ENCODE measurements at places on chromosomes 6 and 20. TPM values are rescaled to one million over a fixed set of nuclear protein-coding genes. Genes with fewer than 3 reads are reported as not detected.
A peak's percentile ranks its signal among the peaks of the same experiment; 100 is the strongest.

GRCh38 chr20:19406381-19406780 lies 193.9 kb downstream of the SLC24A3 start:
- no peak for DNase-seq

GRCh38 chr6:151451417-151451949 lies 443 bp downstream of the RMND1 start:
- no peak for DNase-seq

GRCh38 chr6:28810659-28811053 lies 113.1 kb downstream of the TRIM27 start:
- DNase-seq: no peak

DNA sequence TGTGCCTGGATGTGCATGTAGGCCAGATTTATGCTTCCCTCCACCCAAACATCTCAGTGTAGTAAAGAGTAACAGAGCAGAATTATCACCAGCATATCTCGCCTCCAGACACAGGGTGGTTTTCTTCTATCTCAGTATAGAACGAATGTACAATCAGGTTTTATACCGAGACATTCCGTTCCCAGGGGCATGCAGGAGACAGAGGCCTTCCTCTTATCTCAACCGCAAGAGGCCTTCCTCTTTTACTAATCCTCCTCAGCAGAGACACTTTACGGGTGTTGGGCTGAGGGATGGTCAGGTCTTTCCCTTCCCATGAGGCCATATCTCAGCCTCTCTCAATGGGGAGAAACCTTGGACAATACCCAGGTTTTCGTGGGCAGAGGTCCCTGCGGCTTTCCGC lies 36.4 kb upstream of the MC3R start:
- DNase-seq: no peak

DNA sequence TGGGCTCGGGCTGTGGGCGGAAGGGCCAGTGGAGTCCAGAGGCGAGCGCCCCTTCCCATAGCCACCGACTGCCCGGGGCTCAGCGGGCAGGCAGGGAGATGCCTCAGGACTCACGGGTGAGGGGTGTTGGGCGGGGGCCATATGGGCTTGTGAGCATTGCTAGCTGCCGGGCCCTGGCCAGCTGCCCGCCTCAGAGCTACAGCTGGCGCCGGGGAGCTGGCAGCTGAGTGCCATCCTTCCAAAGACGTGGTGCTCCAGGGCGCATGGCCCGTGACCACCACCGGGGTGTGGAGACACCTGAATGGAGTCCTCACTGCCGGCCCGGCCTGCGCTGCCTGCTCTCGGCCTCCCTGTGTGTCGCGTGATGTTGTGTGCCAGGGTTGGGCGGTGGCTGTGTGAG lies 10.6 kb upstream of the RBBP8NL start:
- DNase-seq: no peak

RBM24 gene
- 0.65 TPM for total RNA-seq

DNA sequence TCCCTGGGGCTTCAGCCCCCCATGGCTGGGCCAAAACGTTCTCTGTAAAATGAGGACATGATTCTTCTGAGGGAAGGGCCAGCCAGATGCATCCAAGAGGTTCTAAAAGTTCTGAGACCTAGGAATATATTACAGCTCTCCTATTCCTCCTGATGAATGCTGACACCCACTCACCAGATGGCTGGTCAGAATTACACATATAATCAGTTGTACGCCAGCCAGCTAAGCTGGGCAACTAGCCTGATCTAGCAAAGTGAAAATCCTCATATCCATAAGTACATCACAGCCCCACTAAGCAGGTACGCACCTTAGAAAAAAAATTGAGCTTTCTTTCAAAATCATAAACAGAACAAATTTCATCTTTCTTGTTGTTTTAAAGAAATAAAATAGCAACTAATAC lies 34.8 kb downstream of the C6orf118 start:
- no peak for DNase-seq

NRSN1 gene
- total RNA-seq: not detected

C6orf58 gene
- not detected for total RNA-seq

GRCh38 chr6:167292301-167293087 lies 1.4 kb downstream of the UNC93A start:
- no peak for DNase-seq

DEFB124 gene
- total RNA-seq: not detected

GRCh38 chr20:53848304-53848703 lies 222.1 kb downstream of the BCAS1 start:
- DNase-seq: no peak

DNA sequence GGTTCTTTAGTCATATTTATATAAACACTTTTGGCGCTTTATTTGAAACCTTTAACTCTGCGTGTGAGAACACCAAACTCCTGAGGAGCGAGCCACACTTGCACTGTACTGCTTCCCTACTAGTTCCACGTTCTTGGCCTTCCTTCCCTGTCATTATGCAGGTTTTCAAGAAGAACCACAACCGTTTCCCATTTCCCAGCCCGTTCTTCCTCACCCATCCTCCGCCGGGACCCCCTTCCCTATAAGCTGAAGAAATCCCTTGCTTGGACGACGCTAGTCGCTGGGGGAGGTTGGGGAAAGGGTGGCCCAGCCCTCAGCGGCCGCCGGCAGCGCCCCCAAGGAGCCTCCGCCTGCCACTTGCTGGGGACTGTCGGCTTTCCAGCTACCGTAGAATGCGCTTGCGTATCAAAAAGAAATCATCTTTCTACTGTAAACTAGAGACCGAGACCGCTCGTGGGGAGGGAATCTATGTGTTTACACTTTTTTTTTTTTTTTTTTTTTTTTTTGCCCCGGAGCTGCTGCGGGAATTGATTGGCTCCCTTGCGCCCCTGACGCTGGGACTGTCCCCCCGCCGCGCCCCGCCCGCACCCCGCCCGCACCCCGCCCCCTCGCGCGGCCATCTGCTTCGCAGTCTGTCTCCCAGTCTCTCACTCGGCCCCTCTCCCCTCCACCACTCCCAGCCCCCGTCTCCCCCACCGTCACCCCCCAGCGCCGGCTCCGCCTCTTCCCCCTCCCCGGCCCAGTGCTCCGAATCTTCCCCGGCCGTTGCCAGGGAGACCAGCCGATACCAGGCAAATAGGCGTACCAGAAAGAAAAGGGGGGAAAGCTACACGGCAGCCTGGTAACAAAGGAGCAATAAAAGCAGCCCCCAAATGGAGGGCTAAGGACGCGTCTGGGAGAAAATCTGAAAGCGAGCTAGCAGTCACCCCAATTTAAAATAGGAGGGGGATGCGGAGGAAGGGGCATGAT lies 2.3 kb upstream of the MARCKS start:
- peak; percentile 93 for DNase-seq

LAMA4 gene
- total RNA-seq: 465 TPM

TOMM34 gene
- 13.7 TPM for total RNA-seq

- no peak for DNase-seq
Measured at GRCh38 chr6:24069526-24069925, 56.5 kb upstream of the NRSN1 start.

DNA sequence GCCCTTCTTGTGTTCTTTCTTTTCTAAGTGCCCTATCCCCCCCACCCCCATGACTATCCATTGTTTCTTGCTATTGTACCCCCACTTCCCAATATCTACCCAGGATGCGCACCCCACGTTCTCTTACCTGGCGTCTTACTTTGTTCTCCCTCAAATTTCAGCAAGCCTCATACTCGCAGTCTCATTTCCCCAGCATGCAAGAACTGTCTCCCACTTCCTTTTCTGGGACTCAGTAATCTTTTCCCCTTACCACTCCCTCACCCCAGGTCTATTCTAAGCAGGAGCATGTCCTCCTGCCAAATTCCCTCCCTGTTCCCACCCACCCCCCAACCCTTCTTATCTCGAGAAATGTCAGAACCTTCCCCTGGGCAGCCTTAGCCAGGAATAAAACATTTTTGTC lies 1.7 kb upstream of the EHMT2 start:
- no peak for DNase-seq

DNA sequence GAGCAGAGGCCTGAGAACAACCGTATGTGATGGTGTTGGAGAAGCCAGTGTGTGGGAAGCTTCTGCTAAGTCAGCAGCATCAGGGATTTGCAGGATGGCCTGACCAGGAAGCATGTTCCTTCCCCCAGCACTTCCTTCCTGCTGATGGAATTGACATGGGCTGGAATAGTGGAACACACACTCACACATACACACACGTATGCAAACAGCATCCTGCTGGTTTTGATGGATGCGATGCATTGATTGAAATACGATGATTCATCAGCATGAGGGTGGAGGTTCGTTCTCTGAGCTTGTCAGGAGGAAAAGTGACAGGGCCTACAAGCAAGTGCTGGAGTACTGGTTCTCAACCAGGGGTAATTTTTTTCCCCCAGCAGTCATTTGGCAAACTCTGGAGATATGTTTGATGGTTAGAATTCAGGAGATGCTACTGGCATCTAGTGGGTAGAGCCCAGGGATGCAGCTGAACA lies 229.1 kb downstream of the NFATC2 start:
- DNase-seq: peak; percentile 74

LBP gene
- total RNA-seq: under 0.01 TPM

NTSR1 gene
- total RNA-seq: under 0.01 TPM

GRCh38 chr20:60349418-60349817 lies 391.2 kb downstream of the CDH26 start:
- no peak for DNase-seq

DNA sequence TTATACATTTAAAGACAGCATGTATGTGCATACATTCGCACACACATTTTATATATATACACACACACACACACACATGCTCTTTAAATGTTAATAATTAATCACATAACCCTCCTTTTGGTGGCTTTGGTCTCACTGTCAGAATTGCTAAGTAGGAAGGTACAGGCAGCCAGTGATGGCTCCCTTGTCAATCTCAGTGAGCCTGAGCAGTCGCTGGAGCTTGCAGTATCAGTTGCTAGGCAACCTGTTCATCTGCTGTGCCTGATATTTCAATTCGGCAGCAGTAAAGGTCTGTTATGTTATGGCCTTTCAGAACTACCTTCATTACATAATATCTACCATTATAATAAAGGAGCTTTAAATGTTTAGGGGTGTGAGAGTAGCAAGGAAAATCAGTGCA lies 374.3 kb downstream of the LMBRD1 start:
- DNase-seq: no peak

DNA sequence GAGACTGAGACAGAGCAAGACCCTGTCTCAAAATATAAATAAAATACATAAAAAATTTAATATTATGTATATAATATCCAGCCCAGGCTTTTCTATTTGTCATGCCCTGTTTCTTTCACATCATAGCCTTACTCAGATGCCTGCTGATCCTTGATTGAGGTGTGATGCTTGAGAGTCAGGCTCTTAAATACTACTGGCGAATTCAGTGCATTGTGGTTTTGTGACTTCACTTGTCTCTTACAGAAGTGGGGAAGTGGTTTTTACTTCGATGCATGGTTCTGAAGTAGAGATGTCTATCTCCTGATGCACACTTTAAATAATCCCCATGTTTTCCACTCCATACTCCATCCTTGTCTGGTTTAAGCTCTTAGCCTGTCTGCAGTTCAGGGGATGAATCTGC lies 29.1 kb downstream of the ASXL1 start:
- no peak for DNase-seq

USP49 gene
- 1.3 TPM for total RNA-seq

GRCh38 chr6:11206576-11206975 lies 25.9 kb downstream of the NEDD9 start:
- DNase-seq: no peak

KAT14 gene
- total RNA-seq: 6.5 TPM

DNA sequence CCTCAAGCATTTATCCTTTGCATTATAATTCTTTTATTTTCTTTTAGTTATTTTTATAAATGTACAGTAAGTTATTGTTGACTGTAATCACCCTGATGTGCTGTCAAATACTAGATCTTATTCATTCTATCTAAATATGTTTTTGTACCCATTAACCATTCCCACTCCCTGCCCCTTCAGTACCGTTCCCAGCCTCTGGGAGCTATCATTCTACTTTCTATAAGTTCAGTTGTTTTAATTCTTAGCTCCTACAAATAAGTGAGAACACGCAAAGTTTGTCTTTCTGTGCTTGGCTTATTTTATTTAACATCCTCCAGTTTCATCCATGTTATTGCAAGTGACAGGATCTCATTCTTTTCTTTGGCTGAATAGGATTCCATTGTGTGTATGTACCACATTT lies 12.5 kb upstream of the ERVFRD-1 start:
- peak; percentile 30 for DNase-seq

GRCh38 chr6:44800784-44801592 lies 413.5 kb downstream of the CDC5L start:
- DNase-seq: no peak

- no peak for DNase-seq
Measured at GRCh38 chr6:28351087-28351486, 1.3 kb downstream of the ZKSCAN3 start.

IL20RA gene
- 0.40 TPM for total RNA-seq

B3GAT2 gene
- not detected for total RNA-seq
